ENCODE measurements at places on chromosomes 12 and 14.
A peak's percentile ranks its signal among the peaks of the same experiment; 100 is the strongest.

- no peak for DNase-seq
Measured at GRCh38 chr12:89087149-89087825, 265.0 kb downstream of the DUSP6 start.

- DNase-seq: no peak
Measured at GRCh38 chr14:83714151-83714550, 1815.8 kb upstream of the FLRT2 start.

- no peak for DNase-seq
Measured at GRCh38 chr12:96376865-96377264, 23.4 kb downstream of the CDK17 start.

DNA sequence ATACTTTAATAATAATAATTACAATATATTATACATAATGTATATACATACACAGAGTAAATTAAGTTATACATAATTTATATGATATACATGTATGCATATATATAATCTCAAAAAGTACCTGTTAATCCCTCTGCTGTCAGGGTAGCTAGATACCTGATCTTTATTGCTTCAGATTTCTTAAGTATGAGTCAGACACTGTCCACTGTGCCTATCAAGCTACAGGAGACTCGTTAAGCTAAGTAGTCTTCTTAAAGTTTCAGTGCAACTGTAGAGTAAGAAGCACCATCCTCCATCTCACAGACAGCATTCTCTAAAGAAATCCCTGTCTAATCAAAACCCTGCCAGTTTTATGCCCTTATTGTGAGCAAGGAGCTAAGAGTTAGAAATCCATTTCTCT, 428.7 kb downstream of the RERGL start:
- no peak for DNase-seq

- DNase-seq: no peak
Measured at GRCh38 chr12:40915172-40915571, 222.9 kb downstream of the CNTN1 start.

GRCh38 chr12:126719912-126720705, 1546.9 kb upstream of the TMEM132C start:
- no peak for DNase-seq

GRCh38 chr12:44314007-44314500, 478.2 kb downstream of the TMEM117 start:
- DNase-seq: no peak

- no peak for DNase-seq
Measured at GRCh38 chr14:55699131-55700057, 119.4 kb downstream of the KTN1 start.

- no peak for DNase-seq
Measured at GRCh38 chr14:63277591-63278183, 41.0 kb downstream of the GPHB5 start.

GRCh38 chr14:24036169-24036962, 15.4 kb upstream of the CARMIL3 start:
- DNase-seq: peak; percentile 73

DNA sequence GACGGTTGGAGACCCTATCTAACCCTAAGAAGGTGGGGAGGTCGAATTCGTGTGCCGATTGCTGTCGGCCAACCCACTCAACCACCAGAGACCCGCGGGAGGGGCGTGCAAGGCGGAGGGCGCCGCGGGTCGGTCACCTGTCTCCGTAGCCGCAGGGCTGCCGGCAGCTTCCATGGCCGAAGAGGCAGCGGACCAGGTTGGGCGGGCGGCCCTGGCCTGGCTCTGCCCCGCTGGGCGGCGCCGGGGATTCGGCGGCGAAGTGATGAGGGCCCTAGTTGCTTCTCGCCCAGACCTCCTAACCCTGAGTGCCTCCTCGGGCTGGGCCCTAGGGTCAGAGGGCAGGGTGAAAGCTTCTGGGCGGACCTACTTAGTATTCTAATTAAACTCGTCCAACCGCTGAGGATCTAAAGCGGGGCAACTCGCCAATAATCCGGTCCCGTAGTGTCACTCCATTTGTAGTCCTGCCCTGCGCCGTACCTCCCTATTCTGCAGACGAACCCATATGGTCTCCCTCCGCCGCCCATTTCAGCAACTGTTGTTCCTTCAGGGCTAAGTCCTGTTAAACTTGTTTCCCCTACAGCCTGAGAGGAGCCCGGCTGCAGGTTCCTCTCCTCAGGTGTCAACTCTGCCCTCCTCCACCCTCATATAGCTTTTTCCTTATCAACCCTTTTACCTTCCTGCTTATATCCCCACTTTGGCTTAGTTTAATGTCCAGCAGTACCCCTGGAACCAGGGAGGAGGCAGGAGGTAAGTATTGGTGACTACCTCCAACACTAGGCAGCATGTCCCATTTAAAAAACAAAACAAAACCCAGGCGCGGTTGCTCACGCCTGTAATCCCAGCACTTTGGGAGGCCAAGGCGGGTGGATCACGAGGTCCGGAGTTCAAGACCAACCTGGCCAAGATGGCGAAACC, at the start of gene PYM1:
PYM1 (minus strand) TSS at position 307 of the 915 bp plus-strand sequence; CDS start at position 174, 133 bp downstream.
- no peak for DNase-seq

GRCh38 chr12:62429457-62429856, 37.2 kb upstream of the MON2 start:
- no peak for DNase-seq
